ENCODE measurements at places on chromosomes 3 and 15.

- DNase-seq = no peak
Observed at GRCh38 chr3:59908701-59909100, 858.9 kb upstream of the CFAP20DC start.

DNA sequence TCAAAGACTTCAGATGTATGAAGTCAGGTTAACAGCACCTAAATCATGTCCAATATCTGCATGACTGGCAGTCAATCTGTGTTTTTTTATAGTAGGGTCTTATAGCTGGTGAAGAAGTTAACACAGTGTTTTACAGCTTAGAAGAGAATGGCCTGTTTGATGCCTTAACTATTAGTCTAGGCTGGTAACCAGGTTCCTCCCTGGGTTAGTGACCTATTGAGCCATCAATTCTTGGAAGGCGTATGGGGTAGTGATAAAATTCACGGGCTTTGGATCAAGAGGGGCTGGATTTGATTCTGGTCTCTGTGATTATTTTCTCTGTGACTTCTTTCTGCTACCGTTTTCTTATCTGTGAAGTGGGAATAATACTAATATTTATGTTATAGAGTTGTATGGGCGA lies 16.0 kb upstream of the TNFSF10 start:
- DNase-seq = no peak

- DNase-seq = no peak
Observed at GRCh38 chr3:141895731-141896130, 19.3 kb downstream of the ATP1B3 start.

DNA sequence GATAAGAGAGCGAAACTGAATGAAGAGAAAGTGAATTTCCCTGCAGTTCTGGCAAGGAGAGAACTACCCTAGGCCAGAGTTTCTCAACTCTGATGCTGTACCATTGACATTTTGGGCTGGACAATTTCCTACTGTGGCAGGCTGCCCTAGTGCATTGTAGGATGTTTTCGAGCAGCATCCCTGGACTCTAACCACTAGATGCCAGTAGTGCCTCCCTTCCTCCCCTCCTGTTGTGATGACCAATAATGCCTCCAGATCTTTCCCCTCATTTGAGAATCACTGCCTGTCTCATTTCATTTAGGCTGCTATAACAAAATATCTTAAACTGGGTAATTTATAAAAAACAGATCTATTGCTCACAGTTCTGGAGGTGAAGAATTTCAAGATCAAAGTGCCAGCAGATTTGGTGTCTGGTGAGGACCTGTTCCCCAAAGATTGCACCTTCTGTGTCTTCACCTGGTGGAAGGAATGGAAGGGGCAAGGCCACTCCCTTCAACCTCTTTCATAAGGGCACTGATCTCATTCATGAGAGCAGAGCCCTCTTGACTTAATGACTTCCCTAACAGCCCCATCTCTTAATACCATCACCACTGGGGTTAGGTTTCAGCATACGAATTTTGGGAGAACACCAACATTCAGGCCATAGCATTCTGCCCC lies 188.9 kb upstream of the MEIS2 start:
- no peak for DNase-seq

DNA sequence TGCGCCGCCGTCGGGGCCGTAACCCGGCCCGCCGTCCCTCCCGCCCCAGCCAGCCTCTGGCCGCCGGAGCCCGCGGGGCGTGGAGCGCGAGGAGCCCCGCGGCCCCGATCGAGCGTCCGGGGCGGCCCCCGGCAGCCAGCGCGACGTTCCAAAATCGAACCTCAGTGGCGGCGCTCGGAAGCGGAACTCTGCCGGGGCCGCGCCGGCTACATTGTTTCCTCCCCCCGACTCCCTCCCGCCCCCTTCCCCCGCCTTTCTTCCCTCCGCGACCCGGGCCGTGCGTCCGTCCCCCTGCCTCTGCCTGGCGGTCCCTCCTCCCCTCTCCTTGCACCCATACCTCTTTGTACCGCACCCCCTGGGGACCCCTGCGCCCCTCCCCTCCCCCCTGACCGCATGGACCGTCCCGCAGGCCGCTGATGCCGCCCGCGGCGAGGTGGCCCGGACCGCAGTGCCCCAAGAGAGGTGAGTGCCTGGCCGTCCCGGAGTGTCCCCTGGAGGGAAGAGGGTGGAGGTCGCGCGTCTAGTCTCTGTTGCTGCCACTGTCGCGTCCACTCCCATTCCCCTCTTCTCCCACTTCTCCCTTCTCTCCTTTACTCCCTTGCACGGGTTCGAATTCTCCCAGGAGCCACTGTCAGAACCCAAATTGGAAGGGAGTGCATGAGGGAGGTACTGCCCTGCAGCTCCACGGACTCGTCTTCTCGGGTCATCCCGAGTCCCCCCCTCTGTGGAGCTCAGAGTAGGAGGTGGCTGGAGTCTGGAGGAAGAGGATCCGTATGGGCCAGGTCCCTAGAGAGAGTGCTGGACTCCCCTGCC lies 585 bp downstream of the CSK start:
- peak; percentile 47 for DNase-seq

DNA sequence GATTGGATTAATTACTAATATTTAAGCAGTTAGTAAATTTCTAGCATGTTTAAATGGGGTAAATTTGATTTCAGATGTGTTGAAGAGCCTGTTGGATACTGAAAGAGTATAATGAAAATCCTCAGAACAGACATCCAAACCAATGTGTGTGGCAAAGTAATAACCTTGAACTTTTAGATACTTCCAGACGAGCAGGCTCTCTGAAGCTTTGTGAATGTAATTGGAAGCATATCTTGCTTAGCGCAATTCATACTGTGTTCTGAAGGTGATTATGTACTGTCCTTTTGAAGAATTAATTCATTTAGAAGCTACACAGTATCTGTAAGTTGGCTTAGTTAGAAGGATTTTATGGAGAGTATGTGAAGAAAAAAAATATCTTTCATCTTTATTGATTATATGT lies 161.8 kb downstream of the CBLB start:
- DNase-seq = no peak

DNA sequence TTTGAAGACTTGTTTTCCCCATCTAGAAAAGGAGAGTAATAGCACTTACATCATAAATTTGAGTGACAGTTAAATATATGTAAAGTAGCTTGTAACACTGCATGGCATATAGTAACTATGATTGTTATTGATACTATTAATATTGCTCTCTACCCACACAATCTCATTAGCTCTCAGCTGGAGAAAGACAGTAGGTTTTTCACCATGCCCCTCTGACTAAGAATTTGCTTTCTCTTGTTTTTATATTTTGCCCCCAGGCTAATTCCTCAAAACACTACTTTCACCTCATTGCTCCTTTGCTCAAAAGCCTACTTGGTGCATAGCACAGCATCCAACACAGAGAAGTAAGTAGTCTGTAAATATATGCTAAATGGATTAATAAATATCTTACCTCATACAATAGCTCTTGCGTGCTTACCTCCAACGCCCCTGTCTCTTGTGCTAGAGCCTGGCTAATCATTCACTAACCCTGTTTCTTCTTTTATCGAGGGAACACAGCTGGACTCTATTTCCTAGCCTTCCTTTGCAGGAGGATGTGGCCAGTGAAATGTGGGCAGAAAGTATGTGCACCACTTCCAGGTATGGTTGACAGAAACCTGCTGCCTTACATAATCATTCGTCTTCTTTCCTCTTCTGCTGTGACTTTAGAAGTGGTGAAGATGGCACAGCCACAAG lies 190.0 kb downstream of the PLCH1 start:
- DNase-seq = no peak

DNA sequence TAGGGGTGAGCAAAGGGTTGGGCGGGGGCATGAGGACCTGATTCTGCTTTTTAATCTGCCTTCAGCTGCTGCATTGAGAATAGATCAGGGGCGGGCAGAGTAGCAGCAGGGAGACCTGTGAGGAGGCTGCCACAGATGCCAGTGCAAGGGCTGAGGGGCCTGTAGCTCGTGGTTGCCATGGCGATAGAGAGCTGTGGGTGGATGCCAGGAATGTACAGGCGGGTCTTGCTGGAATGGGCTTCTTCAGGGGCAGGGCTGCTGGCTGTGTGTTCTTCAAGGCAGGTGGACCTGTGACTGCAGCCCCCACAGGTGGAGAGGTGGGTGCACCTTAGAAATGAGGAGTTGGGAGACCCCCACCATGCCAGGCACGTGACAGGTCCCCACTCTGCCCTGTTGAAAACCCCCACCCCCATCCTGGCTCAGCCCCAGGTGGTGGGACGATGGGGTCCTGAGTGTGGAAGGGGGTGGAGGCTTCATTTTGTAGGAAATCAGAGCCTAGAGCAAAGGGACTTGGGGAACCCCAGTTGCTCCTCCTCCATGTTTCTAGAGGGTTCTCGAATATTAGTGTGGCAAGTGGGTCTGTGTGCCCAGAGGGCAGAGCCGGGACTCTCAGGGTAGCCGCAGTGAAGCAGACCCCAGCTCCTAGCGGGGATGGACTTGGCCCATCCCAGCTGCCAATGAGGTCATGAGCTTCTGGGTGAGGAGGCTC lies 38.3 kb downstream of the SLC6A6 start:
- DNase-seq = peak; percentile 46

GRCh38 chr3:142213298-142213697 lies 12.1 kb downstream of the GK5 start:
- no peak for DNase-seq

- no peak for DNase-seq
Observed at GRCh38 chr3:159857840-159858239, 130.8 kb upstream of the IL12A start.

DNA sequence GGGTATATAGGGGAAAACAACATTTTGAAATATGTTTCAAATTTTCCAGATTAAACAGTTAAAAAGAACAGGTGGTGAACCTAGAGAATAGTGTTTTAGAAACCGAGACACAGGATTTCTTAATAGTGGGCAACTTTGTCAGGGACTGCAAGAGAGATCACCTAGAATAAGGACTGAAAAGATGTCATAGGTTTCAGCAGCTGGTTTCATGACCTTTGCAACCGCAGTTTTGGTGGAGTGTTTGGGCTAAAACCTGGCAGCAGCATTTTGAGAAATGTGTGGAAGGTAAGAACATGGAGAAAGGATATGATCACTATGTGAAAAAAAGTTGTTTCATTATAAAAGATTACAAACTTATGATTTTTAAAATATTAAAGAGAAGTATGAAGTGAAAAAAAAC lies 34.9 kb downstream of the PRKCI start:
- no peak for DNase-seq

DNA sequence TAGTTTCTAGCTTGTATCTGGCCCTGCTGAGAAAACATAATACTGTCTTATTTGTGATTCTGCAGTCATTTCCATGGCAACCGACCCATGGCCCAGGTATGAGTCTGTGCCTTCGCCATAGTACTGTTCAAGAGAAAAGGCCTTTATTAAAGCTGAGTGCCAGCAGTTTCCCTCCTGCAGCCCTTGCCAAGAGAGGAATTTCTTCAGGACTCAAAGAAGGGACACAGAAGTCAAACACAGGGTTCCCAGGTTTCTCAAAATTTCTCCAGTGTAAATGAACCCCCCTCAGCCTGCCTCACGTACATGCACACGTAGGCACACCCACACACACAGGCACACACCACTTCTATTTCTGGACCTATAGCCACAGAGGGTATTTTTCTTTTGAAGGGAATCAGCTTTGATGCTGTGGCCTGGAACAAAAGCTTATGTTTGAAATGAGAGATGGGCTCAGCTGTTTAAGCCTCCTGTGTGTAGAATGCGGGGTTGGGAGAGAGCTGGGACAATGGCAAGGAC lies 269.2 kb downstream of the PDCD6IP start:
- no peak for DNase-seq

DNA sequence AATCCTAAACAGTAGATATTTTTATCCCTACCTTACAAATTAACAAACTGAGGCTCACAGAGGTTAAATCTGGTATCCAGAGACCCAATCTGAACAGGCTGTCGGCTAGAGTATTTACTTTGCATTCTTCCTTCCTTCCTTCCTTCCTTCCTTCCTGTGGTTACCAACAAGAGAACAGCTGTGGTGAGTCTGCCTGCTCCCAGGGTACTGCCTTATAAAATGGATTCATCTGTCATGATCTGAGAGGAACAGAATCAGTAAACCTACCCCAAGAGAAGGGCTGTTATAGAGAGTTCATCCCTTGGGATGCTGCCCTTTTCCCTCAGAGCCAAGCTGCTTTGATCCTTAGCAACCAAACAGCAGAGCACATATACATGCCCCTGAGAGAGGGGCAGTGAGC lies 3.6 kb downstream of the GADL1 start:
- DNase-seq = no peak

DNA sequence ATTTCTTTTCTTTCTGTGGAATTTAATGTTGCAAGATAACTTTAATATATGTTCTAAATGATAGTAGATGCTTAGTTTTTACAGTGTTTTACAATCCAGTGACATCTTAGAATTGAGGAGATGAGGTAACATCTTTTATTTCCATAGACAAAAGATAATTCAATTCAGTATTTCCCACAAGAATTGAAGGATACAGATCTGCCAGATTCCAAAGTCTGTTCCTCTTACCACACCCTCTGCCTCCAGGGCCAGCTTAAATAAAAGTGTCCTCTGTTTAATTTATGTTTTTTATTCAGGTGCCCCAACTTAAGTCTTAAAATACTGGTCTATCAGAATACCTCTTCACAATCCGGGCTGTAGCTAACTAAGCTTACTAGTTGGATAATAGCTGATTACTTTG lies 6.5 kb downstream of the STT3B start:
- DNase-seq = no peak

- DNase-seq = no peak
Observed at GRCh38 chr3:53104762-53105161, 25.5 kb downstream of the RFT1 start.

GRCh38 chr15:60605879-60606307 lies 127.0 kb upstream of the ICE2 start:
- peak; percentile 50 for DNase-seq

DNA sequence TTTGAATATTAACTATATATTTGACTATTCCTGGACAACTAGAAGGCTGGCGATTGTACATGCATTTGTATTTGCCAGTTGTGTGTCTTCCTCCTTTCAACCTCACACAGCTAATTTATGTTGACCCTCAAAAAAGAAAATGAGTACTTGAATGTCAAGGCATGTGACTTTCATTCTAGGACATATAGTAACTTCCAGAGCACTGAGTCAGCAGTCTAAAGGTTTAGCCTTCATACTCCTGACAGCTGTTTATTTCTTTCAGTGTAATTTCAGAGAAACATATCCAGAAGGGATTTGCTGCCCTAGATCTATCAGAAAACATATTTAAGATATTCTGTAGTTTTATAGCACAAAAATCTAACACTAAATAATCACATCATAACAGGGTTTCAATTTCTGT lies 74.6 kb upstream of the GOLGA8J start:
- no peak for DNase-seq

GRCh38 chr3:107221856-107222255 lies 155.4 kb upstream of the CCDC54 start:
- DNase-seq = no peak
